NCI-H2171 treated with DMSO at 0.1 percent for 48 hours (cell line): ENCODE measurements at places on chromosomes 2 and 18.

- DNase-seq: no peak
These were observed 142.6 kb downstream of the HDAC4 start for GRCh38 chr2:239258248-239258647.

DNA sequence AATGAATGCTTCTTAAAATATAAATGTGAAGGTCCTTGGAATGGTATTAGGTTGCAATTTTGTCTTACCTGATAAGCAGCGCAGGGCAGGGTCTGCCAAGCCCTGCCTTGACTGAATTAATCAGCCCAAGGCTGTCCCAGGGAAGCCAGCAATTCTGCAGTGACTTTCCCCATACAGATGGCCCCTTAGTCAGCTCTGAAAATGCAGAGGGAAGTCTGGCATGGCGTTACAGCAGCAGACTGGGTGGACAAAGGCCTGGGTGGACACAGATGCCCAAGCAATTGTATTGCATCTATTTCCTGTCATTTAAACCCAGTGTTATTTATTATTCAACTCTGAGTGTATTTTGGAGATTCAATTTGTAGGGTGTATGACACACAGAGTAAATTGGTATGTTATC is 56.6 kb upstream of the NOL4 start:
- DNase-seq: no peak

- DNase-seq: no peak
These were observed 332.3 kb upstream of the HS6ST1 start for GRCh38 chr2:128651000-128651399.

- peak; percentile 78 for DNase-seq
These were observed 56.1 kb upstream of the SLC35G4 start for GRCh38 chr18:11553098-11553940.

DNA sequence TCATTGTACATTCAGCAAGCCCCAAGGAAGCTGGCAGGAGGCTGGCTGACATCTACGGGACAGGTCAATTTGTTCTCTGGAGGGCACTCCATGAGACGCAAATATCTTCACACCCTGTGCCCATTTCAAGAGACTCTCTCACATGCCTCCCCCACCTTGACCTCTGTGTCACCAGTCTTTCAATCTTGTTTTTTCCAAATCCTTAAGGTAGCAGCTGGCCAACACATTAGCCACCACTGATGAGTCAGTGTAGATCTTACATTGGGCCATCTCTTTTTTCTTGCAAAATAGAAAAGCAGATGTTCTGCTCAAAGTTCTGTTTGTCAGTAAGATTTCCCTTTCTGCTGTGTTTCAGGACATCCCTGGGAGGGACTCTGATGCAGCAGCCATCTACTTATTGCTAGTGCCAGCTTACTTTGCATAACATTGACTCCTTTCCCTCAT is 1.7 kb upstream of the DPP4 start:
- DNase-seq: no peak
